Hematopoietic multipotent progenitor cell (in vitro differentiated cells): ENCODE measurements at places on chromosomes 7 and 10. TPM values are rescaled to one million over a fixed set of nuclear protein-coding genes. Genes with fewer than 3 reads are reported as not detected.

- DNase-seq: no peak
Measured at GRCh38 chr10:5490032-5490431, 9.3 kb downstream of the CALML5 start.

Gene PCGF6
- total RNA-seq: 4.0 TPM

GRCh38 chr10:123642293-123642692 is 23.9 kb upstream of the GPR26 start:
- DNase-seq: no peak

- DNase-seq: no peak
Measured at GRCh38 chr10:7626283-7626682, 40.5 kb downstream of the ITIH5 start.

- DNase-seq: no peak
Measured at GRCh38 chr10:58546722-58547445, 34.2 kb downstream of the BICC1 start.

Gene FAM204A
- 14.5 TPM for total RNA-seq

Gene FAM3C
- total RNA-seq: 6.7 TPM

Gene ACBD7
- total RNA-seq: 0.81 TPM

- DNase-seq: no peak
Measured at GRCh38 chr10:112917681-112918080, 32.4 kb upstream of the TCF7L2 start.

Gene CDH23
- total RNA-seq: 0.81 TPM

Gene VTI1A
- 20.7 TPM for total RNA-seq

DNA sequence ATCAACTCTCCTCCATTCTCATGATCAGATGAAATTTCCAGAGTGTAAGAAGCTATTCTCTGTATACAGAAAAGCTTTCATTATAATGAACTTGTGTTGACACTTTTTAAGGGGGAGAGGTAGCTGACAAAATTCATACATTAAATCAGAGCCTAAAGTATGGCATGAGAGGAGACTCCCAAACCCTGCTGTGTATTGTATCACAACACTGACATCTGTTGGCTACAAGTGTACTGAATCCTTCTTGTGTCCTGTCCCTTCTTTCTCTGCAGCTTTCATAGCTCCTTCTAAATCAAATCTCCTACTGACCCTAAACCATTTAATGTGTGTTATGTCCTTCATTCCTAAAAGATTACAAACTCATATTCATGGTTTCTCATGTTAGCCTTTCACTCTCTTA is 70.9 kb downstream of the GCC1 start:
- DNase-seq: peak; percentile 60

Gene WDFY4
- total RNA-seq: 35.5 TPM

- DNase-seq: no peak
Measured at GRCh38 chr7:112092709-112093395, 113.3 kb downstream of the DOCK4 start.

Gene AOAH
- 15.1 TPM for total RNA-seq

- DNase-seq: peak; percentile 14
Measured at GRCh38 chr7:144787127-144787526, 48.7 kb downstream of the TPK1 start.

DNA sequence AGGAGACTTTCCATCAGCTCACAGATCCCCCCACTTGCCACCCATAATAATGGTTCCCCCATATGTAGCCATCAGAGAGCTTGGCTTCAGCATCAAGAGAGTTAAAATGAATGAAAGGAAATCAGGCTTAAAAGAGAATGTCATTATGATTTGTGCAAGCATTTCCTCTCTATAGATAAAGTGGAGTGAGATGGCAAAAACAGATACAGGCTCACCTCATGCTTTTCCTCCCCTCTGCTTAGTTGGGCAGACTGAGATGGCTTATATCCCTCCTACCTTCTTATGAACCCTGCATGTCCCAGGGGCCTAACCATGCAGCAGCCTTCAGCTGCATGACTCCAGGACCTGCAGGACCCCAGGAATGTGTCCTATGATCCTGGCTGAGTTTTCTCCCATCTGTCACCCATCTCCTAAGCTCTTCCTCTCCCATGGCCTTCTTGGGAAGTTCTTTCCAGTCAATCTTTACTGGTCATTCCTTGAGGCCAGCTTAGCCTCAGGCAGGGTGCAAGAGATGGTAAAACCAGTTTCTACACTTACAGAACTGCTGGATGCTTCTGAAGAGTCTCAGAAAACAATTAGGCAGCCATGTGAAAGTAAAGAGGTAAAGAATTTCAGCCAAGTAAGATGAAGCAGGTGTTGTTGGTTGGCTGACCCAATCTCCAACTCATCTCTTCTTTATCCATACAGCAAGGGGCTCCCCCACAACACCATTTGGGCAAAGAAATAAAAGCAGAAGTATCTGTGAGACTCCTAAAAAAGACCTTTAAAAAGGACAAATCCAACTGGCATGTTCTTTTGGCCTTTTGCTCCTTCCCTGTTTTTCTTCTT is 159.7 kb downstream of the RTKN2 start:
- DNase-seq: peak; percentile 23

GRCh38 chr7:4010061-4010605 is 672.0 kb upstream of the FOXK1 start:
- DNase-seq: no peak

Gene CD36
- 3.2 TPM for total RNA-seq

Gene SEM1
- total RNA-seq: 4.3 TPM

DNA sequence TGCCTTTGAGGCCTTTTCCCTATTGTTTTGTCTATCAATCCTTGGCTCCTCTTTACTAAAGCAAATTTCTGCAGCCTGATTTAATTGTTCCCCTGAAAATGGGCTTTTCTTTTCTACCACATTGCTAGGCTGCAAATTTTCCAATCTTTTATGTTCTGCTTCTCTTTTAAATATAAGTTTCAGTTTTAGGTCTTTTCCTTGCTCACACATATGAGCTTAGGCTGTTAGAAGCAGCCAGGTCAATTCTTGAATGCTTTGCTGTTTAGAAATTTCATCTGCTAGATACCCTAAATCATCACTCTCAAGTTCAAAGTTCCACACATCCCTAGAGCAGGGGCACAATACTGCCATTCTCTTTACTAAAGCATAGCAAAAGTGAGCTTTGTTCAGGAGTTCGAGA is 159.6 kb downstream of the ARL4A start:
- DNase-seq: no peak

DNA sequence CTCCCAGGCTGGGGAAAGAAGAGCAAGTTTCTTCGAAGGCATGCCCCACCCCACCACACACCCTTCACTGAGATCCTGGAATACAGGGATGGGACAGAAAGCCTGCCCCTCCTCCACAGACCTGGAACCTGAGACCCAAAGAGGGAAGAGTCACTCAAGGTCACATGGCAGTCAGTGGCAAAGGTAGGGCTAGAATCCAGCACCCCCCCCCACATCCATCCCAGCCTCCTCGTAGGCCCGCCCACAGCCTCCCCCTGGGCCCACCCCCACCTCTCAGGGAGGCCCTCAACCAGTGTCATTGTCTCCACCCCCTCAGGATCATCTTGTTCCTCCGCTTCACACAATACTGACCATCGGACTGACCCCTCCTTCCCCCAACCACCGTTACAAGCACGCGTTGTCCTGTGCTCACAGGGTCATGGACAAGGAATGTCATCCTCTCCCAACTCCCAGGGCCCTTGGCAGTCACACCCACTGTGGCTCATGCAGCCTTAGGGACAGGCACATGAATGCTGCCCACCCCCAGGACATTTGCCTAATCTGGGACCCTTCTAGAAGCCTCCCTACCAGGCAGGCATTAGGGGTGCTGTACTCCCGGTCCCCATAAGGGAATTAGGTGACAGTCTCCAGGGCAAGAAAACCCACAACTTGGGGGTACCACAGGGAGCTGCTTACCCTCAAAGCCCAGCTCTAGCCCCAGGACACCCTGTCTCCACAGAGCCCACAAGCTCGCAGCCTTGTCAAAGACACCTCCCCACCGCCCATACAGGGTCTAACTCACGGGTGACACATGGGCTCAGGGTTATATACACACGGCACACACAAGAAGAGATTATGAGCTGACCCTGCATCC is 1.4 kb downstream of the KCNH2 start:
- no peak for DNase-seq

DNA sequence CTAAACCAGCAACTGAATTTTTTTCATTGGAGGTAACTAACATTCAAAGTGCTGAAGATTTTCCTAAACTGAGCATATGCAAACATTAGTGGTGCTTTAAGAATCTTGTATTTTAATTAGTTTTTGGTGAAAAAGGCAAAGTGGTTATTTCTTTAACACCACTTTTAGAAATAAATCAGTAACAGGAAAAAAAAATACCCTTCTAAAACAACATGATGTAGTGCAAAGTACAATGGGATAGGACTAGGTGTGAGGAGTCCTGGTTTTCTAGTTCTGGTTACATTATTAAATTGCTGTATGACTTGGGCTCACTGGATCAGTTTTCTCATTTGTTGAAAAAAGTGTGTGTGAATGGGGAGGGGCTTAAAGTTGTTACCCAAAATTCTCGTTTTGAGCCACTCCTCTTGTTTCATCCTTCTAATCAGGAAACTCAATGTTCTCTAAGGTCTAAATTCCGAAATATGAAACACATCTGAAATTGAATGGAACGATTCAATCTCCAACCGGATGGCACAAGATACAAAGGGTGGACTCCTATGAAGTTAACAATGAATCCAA is 1.8 kb downstream of the WASL start:
- DNase-seq: no peak

Gene HOXA7
- total RNA-seq: 13.2 TPM

DNA sequence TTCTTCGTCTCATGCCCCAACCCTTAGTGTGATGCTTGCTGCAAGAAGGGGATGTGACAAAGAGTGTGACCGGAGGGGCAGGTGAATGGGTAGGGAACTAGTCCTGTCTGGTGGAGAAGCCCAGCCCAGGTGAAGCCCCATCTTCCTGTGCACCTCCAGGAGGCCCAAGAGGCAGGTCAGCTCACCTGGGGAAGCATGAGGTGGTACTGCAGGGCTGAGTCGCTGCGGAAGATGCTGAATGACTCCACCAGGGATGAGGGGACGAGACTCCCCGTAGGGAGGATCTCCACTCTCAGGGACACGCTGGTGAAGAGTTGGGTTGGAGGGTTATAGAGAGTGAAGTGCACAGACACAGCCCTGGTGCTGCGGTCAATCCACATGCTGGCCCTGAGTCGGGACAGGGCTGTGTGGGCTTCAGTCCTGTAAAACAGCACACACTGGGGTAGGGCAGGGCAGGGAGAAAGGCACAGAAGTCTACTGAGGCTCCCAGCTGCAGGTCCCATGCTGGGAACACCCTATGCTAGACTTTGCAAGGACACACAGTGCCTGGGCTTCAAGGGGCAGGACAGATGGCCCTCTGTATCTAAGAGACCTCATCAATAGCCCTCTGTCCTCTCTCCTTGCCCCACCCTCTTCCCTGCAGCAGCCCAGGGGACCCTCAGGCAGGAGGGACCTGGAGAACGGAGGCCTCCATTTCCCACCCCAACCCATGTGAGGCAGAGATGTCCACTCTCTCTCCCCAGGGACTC is 136.5 kb downstream of the PKD1L1 start:
- DNase-seq: no peak

DNA sequence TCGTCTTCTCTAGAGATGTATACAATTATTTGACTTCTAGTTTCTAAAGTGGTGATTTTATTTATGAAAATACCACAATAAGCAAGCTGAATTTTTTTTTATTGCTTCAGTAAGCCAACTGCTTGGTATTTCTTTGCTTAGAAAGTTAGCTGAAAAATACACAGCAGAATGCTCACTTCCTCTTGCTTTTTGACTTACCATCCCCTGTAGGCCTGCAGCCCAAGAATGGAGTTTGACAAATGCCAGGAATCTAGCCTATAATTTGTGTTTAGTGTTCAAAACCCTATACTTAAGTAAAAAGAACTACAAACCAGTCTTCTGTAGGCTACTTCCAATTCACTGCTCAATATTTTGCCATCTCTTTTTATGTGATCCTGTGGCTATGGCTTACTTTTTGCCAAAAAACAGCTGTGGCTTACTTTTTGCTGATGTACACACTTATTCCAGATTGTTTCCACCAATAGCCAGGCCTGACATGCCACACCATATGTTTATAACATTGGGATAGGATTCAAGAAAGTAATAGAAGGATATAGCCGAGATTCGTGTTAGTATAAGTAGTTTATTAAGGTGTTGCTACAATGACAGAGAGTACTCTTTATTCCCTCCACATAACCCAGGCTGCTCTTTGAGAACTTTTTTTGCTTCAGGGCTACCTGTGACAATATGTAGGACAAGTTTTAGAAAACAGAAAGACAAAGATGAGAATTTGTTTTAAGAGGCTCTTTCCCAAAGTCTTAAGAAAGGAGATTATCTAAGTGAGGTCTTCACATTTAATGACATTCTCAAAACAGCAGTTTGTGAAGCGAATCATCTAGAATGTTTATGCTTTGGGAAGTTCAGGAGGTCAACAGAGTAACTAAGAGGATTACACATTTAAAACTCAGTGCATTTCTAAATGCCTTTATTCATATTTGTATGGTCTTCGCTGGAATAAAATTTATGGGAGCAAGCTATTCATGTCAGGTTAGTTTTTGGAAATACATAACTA is 263.9 kb upstream of the FZD1 start:
- DNase-seq: no peak

GRCh38 chr10:43976292-43976691 is 327.6 kb upstream of the ZNF32 start:
- DNase-seq: no peak

Gene TRIL
- total RNA-seq: under 0.01 TPM

Gene PON3
- under 0.01 TPM for total RNA-seq

Gene MAD1L1
- total RNA-seq: 57.9 TPM

DNA sequence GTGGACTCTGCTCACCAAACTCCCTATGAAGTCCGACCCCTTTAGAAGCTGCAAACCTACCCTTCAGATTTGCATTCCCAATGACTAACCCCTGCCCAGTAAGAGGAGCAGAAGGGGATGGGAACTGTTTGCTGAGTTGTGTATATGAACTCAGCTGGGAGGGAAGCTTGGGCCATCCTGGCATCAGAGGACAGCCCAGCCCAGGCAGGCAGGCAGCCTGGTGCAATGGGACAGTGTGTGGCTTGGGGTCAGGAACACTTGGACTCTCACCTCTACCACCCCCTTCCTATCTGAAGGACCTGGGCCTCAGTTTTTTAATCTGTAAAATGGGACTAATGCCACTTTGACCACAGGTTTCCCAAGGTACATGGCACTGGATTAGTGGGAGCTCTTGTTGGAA is 147.4 kb upstream of the GPR26 start:
- DNase-seq: no peak

- DNase-seq: no peak
Measured at GRCh38 chr10:43205681-43206390, 61.0 kb downstream of the RASGEF1A start.

DNA sequence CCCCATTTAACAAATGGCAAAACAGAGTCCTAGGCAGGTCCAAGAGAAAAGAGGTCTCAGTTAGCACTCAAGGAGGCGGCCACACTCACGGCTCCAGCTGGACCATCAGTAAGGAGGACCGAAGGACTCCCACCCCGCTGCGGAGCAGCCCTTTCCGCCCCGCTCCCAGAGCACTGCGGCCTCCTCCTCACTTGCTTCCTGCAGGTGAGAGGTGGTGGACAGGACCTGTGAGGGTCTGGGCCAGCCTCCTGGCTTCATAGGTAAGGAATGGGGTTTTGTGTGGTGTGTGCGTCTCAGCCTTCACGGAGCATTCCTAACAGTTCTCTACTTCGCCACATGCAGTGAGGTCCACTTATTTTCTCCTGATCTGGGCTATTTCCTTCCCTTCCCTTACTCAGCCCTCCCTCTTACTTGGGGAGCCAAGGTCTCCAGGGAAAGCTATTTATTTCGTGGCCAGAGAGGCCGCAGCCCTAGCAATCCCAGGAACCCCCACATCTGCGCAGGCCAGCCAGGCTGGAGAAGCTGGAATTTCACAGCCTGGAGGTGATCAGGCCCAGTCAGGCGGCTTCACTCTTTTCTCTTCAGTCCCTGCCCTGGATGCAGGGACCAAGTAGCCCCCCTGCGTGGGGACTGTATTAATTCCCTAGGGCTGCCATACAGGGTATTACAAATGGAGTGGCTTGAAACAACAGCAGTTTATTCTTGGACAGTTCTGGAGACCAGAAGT is 45.9 kb downstream of the ZNF783 start:
- no peak for DNase-seq
